Neural progenitor cell (in vitro differentiated cells): ENCODE measurements at places on chromosomes 1 and 21.

- no peak for DNase-seq
Observed at GRCh38 chr1:12179111-12179519, 12.3 kb downstream of the TNFRSF1B start.

- DNase-seq = no peak
Observed at GRCh38 chr21:42321845-42322244, 6.6 kb upstream of the TFF3 start.

DNA sequence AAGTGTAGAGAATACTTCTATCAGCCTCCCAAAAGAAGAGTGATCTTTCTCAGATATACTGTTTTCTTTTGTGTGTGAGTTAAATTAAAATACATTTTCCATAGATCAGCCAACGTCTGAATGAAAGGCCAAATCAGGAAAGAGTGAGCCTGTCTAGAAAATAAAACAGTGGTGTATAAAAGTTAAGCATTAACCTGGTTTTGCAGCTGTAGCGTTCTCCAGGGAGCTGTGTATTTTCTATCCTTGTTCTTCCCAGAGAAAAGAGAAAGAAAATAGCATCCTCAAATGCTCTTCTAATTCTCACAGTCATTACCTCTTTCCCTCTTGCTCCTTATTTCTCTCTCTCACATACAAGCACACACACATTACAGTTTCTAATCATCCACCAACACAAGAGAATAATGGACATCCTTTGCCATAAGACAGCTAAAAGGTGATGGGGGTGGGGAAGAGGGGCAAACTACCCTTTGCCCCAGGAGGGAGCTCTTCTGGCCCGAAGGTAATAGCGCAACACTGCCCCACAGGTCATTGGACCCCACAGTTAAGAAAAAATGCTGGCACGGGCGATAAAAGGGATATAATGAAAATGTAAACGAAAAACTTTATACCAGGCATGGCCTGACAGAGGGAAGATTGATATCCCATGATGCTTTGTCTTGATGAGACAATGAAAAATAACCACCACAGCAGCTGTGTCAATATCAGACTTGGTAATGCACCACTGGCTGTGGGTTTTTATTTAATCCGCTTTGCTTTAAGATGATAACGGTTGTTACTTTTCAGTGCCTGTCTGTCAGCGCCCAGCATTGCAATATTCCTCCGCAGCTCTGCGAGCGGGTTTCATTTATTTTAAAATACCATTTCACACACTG, 150.3 kb downstream of the NUF2 start:
- no peak for DNase-seq

GRCh38 chr1:70383483-70383882, 27.6 kb upstream of the CTH start:
- no peak for DNase-seq

DNA sequence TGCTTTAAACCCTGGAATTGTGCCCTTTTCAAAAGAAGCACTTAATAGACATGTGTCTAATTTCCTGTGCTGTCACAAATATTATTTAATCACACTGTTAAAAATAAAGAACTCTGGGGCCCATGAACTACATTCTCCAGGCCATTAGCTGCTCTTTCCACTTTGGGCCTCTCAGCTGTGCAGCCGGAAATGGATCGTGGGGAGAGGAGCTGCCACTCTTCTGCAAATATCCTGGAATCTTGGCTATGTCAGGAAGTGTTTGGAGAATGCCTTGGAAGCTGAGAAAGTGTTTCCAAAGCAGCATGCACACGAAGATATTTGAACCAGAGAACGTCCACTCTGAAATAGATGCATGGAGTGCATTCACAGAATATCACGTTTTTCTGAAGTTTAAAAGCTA, 27.5 kb upstream of the VPS26C start:
- no peak for DNase-seq

DNA sequence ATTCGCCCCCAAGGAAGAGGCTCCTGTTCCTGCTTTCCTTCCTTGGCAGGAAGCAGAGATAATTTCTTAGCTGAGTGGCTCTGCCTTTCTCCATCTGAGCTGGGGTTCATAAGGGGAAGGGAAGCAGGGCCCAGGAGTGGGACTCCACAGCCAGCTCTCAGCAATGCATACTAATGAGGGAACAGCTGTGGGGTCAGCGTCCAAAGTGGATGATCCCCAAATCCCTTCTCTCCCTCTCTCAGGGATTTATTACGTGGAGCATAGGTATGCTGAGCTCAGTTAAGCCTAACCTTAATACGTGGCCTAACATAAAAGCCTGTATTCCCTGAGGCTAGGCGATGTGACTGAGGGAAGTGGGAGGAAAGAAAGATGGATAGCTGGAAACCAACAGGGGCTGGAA, 87.3 kb upstream of the CTTNBP2NL start:
- DNase-seq = no peak

DNA sequence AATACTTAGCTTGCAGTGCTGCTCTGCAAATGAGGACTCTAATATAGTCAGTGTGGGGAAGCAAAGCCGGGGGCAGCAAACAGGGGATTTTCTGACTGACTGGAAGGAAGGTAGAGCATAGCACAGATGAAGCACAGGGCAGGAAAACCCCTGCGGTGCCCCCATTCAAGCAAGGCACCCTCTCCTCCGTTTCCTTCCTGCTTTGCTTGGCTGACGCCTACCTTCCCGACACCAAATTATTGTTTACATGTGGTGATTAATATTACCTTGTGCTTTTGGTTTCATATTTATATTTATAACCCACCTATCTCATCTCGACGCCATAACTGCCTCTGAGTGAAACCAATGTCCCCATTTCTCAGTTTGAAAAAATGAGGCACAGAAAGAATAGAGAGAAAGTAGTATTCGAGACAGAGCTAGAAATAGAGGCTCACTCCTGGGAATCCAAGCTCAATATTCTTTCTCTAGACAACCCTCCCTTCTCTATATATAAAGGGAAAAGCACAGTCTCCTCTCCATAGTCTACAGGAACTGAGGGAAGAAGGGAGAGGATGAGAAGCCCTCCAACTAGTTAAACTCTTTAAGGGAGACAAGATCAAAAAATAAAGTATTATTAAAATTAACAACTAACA, 41.3 kb downstream of the PIK3C2B start:
- DNase-seq = no peak

DNA sequence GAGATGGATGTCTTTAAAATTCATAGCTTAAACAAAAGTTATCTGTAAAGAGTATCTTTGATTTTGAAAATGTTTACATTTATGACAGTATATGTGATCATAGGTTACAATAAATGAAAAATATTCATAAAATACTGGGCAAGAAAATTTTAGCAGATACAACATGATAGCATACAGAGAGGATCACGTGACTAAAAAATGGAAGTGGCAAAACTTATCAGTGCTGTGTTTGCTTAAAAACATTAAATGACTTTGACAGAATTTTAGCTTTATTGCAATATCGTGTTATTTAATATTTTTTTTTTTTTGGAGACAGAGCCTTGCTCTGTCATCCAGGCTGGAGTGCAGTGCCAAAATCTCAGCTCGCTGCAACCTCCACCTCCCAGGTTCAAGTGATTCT, 2294.1 kb downstream of the NCAM2 start:
- DNase-seq = no peak

DNA sequence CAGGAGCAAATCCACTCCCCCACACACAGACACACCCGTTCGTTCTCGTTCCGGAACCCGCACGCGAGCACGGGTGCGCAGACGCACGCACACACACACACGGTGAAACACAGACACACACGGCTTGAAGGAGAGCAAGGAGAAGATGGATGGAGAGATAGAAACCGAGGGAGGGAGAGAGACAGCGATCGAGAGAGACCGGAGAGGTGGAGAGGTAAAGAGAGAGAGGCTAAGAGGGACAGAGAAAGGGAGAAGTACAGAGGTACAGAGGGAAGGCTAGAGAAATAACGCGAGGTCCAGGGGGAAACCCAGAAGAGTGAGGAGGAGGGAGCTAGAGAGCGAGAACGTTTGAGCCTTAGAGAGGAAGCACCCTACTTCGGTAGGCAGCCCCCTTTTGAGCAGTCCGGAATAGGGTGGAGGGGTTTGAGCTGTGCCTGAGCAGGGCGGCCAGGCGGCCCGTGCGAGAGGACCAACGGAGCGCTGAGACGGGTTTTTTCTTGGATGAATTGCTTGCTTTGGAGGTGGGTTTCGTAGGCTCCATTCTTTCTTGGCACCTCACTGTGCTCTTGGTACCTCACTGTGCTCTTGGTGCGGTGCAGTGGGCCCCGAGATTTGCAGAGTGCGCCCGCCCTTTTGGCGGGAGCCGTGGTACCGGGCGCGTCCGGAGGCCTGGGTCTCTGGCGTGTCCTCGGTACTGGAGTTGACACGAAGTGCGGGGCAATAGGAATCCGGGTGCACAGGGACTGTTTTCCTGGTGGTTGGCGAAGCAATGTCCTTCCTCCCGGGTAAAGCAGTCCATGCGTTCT, 88.4 kb upstream of the RHOU start:
- DNase-seq = peak; percentile 60

DNA sequence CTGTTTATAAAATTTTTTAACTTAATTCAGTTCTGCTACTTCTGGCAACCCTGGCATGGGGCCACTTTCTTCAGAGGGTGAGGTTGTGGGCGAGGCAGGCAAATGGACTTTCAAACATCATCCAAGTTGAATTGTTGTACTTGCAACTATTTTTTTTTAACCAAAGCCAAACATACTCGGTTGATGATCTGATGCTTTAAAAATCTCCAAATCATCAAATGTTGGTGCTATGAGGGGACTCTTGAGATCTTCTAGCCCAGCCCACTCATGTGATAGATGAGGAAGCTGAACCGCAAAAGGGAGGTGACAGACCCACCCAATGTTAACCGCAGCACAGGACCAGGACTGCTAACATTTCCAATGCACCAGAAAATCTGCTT, 6.7 kb downstream of the SLC1A7 start:
- DNase-seq = no peak

- DNase-seq = no peak
Observed at GRCh38 chr1:45658171-45658570, 28.2 kb downstream of the GPBP1L1 start.

- no peak for DNase-seq
Observed at GRCh38 chr1:167529829-167530474, 11.6 kb upstream of the CD247 start.

- peak; percentile 35 for DNase-seq
Observed at GRCh38 chr1:230069796-230070195, 2.8 kb downstream of the GALNT2 start.

GRCh38 chr1:209486861-209487593, 96.5 kb upstream of the CAMK1G start:
- no peak for DNase-seq

- no peak for DNase-seq
Observed at GRCh38 chr1:176032040-176032645, 174.9 kb downstream of the COP1 start.

DNA sequence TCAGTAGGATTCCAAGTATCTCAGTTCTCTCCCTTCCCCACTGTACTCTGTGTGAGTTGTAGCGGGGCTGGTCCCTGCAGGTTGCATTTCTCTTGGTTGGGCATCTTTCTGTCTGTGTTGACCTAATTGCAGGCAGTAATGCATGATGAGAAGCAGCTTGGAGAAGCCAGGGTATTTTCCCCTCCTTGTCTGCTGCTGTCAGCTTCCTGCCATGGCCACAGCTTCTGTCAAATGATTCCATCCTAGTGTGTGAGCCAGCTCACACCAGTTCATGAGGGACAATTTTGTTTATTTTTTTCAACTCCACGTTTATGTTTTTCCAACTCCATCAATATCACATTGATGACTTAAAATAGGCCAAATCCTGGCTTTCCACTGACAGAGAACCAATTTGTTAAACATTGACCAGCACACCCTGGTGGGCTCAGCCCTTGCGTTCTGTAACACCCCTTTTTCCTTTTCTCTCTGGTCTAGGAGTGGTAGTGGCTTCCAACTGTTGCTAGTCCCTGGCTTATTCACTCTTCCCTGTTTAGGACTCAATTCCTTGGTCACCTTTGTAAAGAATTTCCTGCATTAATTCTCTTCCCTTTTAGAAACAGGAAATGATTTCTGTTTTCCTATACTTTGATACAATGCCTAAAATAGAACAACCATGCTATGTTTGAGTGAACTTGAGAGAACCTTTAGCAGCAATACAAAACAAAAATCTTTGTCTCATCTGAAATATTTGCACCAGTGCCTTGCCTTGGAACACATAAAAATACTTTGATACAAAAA, 44.9 kb upstream of the APOBEC4 start:
- no peak for DNase-seq

GRCh38 chr1:20551945-20552727, at the start of gene FAM43B:
Gene FAM43B, plus strand, starts transcription at chr1:20552573. Its CDS starts 401 bp downstream, at chr1:20552974.
- DNase-seq = peak; percentile 86

DNA sequence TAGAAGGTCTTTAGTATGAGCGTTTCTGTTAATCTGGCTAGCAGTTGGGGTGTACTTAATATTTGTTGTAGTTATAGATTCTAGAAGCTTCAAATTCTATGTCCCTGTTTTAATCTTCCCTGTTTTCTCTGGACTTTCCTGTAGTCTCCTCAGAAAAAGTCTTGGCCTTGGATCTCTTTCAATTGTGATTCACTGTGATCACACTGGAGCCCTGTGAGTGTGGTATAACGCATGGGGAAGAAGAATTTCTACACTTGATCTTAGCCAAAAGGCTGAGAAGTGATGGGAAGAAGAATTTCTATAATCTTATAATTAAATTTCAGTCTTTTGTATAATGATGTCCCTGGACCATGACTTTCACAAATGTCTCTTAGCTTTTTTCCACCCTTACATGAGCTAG, 36.7 kb upstream of the COP1 start:
- DNase-seq = no peak

DNA sequence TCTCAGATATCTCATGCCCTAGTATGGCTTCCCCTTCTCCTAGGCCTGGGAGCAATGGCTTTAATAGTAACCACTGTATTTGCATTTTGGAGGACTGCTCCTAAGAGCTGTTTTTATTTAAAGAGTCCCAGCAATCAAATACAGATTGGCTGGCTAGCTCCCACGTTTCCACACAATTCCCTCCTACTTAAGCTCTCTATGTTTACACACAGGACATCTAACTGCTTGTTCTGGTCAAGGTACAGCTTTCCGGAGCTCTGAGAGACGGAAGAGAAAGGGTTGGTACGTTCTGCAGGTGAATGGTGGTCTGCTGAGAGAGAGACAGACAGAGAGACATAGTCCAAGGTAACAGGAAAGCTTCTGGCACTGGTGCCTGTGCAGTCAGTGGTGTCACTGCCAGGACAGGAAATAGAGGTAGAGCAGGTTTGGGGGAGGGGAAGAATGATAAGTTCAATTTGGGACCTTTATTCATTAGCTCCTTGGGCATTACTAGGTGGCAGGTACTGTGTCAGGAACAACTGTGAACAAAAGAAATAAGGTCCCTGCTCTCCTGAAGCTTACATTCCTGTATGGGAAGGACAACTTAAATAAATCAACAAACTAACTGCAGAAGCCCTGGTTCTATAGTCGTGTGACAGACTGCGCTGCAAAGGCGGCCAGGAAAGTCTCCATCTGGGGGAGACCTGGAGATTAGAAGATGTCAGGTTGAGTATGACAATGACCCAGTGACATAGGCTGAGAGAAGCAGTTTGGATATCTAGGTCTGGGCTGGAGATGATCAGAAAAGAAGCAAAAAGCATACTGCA, 1.2 kb upstream of the SLC25A33 start:
- DNase-seq = no peak

GRCh38 chr1:12548973-12549459, 69.0 kb downstream of the DHRS3 start:
- no peak for DNase-seq

DNA sequence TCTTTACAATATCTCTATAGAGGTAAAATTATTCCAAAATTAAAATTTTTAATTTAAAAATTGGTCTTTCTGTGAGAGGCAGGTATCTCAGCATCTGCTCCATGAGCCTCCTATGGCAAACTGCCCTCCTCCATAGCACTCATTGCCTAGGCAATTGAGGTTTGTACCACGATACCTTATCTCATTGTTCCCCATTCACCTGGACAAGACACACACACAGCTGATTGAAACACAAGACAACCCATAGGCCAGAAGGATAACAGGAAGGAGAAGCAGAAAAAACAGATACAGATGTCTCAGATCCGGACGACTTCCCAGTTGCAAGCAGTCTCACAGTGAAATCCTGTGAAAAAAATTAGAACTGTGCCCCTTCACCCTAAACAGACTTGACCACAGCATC, 24.3 kb downstream of the RHBDL2 start:
- DNase-seq = no peak
